ENCODE measurements at places on chromosomes 6 and 20.

DNA sequence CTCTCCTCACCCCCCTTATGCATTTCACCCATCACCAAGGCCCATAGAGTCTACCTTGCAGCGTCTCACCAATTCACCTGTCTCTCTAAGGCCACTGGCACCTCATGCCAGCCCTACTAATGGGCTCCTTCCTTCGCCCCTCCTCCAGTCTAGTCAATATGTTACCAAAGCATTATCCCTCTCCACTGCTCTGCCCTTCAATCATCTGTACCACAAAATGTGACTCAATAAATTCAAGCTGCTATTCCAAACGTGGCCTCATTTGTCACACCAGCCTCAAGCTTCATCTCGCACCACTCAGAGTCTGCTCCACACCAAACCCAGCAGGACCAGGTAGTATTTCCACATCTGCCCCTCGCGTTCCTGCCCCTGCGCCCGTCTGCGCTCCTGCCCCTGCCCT lies 21.8 kb upstream of the RPS6KA2 start:
- DNase-seq: no peak

DNA sequence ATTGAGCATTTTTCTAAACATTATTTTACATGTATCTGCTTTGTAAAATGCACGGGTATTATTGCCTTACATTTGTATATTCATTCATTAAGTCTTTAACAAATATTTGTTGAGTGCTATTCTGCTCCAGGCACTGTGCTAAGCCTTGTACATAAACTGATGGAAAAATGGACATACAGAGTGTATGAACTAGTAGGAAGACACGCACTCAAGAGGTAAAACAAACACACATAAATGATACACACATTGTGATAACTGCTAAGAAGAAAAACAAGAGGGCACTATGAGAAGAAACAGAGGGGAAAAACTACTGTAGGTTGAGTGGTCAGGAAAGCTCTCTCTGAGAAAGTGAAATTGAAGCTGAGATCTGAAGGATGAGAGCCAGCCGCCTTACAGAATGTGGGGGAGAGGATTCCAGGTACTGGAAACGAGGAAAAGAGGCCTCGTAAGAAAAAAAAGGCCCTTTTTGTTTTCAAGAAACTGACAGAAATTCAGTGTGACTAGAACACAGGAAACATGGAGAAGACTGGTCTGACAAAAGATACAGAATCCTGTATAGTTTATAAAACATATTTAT lies 117.5 kb downstream of the EYA4 start:
- no peak for DNase-seq

GRCh38 chr20:62243106-62243505 lies 4.8 kb downstream of the OSBPL2 start:
- DNase-seq: no peak

DNA sequence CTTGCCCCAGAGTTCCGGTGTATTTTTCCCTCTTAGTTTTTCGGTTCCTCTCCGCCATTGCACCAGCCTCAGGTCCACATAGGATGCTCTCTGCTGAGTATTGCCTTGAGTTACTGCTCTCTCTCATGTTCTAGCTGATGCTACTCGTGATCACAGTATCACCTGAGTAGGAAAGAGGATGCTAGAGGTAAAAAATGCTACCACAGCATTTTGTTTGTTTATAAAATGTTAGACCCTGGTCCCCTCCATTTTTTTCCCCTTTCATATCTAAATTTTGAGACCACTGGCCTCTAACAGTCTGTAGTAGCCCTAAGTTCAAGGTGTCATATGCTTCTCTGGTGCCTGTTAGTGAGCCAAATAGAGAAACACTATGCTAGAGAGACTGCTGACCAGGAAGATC lies 175.5 kb downstream of the OR2B2 start:
- DNase-seq: no peak

GRCh38 chr6:150229436-150230163 lies 86.8 kb downstream of the PPP1R14C start:
- DNase-seq: no peak

DNA sequence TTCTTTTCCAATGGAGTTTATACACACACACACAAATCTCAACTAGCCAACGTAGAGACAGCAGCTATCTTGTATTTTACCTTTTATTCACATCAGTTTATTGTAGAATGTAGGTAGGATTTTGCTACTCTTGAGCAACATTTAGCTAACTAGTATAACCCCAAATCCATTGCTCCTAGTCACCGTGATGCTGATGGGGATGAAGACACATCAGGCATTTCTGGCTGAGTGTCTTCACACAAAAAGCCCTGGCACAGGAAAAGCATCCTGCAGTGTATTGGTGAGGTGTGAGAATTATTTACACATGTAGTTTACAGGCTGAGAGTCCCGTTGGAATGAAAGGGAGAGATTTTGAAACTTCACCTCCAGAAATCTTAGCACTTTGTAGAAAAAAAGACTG lies 65.9 kb upstream of the FBXL4 start:
- DNase-seq: no peak

DNA sequence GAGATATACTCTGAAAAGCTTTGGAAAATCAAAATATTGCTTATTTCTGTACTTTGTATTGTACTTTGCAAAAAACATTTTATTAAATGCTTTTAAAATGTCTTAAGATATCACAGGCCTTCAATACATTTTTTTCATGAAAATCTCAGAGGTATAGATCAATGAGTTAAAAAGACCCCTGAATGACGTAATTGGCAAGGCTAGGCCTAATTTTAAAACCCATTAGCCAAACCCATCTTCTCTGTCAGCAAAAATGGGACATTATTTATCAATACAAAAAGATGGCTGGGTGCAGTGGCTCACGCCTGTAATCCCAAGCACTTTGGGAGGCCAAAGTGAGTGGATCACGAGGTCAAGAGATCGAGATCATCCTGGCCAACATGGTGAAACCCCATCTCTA lies 84.8 kb upstream of the PAK5 start:
- no peak for DNase-seq

- DNase-seq: peak; percentile 21
These were observed 19.7 kb downstream of the PPIL6 start for GRCh38 chr6:109420751-109421150.

GRCh38 chr6:44826025-44826676 lies 438.6 kb downstream of the CDC5L start:
- no peak for DNase-seq

DNA sequence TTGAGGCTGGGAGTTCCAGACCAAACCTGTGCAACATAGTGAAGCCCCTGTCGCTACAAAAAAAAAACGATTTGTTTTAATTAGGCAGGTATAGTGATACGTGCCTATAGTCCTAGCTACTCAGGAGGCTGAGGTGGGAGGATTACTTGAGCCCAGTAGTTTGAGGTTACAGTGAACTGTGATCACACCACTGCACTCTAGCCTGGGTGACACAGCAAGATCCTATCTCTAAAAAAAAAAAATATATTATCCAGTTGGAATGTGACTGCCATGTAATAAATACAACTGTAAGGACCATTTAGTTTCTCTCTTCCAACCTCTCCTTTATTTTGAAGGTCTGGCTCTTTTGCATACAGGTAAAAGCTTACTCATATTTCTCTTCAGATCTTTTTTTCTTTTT lies 571.5 kb downstream of the UTRN start:
- DNase-seq: no peak

- DNase-seq: no peak
These were observed 20.0 kb downstream of the TULP4 start for GRCh38 chr6:158332237-158332636.
